ENCODE measurements at places on chromosomes 3 and 15.

DNA sequence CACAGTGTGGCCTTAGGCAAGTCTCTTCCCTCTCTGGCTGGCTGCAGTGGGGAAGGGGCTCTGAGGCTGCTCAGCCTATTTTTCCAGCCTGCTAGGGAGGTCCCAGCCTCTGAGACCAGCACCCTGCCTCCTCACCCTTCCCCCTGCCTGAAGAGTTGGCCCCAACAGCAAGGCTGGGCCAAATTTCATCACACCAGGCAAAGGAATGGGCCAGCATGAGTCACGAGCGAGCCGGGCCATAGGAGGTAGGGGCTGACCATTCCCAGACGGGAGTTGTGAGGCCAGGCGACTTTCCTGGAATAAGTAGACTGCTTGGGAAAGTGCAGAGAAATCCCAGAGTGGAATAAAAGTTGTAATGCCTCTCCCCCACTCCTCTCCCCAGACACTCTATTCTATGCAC lies 5.7 kb upstream of the FBLN2 start:
- DNase-seq = no peak

- no peak for DNase-seq
These were observed 26.1 kb downstream of the PPP2R3A start for GRCh38 chr3:135991621-135992020.

DNA sequence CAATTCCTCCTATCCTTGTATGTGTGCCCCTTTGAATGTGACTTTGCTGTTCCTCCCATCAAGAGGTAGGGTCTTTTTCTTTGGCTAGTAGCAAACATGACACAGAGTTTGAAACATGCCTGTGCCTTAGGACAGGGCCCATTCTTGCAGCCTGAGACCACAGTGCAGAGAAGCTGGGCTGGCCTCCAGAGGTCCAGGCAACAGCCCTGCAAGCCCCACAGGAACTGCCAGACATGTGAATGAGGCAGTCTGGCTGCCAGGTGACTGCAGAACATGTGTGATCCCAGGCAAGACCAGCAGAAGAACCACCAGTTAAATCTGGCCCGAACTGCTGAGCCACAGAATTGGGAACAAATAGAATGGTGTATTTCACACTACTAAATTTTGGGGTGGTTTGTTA lies 1.2 kb upstream of the HGD start:
- DNase-seq = no peak

GRCh38 chr3:121758727-121759450 lies 9.3 kb upstream of the GOLGB1 start:
- DNase-seq = no peak

- DNase-seq = no peak
These were observed 77.4 kb downstream of the LSM3 start for GRCh38 chr3:14256046-14256445.

DNA sequence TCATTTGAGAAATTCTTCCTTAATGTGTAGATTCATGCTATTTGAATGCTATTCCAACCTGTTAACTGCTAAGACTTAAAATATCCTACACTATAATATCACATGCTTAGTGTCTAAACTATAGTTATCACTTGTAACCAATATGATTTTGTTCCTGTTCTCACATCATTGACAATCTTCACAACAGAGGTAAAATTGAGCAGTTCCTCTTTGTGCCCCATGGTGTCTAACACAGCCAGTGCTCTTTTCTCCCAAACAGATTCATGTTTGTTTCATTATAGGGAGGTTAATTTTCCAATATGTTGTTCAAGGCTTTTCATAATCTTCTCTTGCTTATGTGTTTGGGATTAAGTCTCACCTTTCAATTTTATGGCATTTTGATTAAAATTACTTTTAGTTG lies 591.1 kb downstream of the ZPLD1 start:
- no peak for DNase-seq

DNA sequence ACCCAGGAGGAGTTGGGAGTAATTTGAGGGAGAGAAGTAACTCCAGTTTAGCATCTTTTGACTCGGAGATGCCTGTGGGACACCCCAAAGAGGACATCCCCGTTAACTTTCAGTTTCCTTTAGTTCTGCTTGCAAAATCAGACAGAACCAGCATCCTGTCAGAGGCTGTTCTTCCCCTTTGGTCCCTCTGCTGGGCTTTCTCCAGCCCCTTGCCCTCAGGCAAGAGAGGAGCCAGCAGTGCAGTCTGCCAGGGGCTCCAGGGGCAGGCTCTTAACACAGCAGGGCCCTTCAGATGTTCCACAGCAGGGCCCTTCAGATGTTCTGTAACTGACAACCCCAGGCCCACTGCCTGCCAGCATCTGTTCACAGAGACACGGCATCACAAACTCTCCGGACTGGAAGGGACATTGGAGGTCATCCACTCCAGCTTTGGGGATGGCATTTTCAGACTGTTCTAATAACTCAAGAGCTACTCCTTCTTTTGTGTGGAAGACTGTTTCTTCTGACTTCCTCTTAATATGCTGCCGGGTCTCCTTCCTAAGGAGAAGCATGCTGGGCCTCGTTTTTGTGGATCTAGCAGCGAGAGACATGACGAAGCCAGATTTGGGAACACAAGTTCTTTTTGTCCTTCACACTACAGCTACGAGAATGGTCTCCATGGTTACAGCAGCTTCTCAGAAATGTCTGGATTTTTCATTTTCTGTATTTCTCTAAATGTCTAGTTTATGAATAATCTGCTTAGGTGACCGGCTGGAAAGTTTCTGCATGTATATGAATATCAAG lies 51.9 kb downstream of the KY start:
- no peak for DNase-seq

GRCh38 chr3:89025185-89025584 lies 82.2 kb upstream of the EPHA3 start:
- DNase-seq = no peak

DNA sequence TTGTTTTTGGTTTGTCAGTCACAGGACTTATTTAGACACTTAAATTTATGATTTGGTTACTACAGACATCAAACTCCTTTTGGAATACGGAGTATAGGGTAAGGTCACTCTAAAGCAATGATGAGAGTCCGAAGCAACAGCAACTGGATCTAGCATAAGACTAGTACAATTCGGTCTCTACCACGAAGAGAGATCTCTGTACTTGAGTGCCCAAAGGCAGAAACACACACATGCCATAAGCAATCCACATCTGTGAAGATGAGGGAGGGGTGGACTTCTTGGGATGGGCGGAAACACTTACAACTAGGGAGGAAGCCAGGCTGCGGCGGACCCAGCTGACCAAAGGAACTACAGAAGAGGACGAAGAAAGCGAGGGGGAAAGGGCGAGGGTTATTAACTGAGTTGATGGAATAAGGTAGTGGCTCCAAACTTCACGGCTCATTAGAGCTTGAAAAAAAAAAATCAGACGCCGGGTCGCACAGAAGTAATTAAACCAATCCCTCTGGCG lies 595 bp downstream of the DPH6 start:
- DNase-seq = peak; percentile 28

- no peak for DNase-seq
These were observed 282.3 kb downstream of the XXYLT1 start for GRCh38 chr3:194988495-194989165.

DNA sequence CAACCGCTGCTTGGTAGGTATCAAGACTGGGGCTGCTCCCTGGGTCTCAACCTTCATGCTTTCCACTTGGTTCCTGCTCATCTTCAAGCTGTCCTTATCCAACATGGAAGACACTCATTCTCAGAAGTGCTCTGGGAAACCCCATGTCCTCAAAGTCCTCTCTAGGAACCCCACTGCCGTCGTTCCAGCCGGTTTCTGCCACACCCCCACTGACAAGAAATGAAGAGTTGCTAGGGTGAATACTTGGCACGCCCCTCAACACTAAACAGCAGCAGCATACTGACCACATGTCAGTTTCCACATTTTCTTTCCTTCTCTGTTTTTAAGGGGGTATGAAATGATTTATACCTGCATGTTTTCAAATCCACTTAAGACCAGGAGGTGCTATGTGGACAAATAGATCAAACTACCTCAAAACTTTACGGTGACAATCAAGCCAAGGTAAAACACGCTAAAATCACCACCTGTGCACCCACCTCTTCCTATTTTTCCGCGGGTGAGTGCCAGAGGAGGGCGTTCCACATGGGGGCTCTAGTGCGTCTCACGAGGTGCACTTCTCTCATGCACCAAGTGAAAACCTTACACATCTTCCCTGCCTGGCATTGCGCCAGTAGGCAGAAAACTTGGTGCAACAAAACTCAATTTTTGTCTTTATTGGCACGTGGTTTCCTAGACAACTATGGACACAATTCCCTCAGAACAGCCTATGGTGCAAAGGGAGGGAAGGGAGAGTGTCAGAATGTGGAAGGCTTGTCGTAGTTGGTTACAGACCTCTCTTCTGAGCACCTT lies 125.1 kb downstream of the TJP1 start:
- no peak for DNase-seq

GRCh38 chr3:16302082-16302631 lies 37.1 kb downstream of the OXNAD1 start:
- no peak for DNase-seq

DNA sequence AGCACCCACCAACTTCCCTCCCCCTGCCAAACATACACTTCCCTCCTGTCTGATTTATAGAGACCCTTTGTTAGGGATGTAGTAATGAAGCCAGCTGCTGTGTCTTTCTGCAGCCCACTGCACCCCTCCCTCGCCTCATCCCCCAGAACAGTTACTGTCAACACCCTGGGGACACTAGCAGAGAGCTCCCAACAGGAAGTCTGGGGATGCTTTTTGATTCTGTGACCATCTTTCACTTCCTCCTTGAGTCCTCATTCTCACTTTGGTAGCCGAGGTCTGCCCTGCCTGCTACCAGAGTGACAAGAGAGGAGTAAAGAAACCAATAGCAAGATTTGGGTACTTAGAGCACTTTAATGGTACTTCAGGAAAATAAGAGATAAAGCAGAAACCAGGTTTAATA lies 201.6 kb downstream of the SATB1 start:
- no peak for DNase-seq

DNA sequence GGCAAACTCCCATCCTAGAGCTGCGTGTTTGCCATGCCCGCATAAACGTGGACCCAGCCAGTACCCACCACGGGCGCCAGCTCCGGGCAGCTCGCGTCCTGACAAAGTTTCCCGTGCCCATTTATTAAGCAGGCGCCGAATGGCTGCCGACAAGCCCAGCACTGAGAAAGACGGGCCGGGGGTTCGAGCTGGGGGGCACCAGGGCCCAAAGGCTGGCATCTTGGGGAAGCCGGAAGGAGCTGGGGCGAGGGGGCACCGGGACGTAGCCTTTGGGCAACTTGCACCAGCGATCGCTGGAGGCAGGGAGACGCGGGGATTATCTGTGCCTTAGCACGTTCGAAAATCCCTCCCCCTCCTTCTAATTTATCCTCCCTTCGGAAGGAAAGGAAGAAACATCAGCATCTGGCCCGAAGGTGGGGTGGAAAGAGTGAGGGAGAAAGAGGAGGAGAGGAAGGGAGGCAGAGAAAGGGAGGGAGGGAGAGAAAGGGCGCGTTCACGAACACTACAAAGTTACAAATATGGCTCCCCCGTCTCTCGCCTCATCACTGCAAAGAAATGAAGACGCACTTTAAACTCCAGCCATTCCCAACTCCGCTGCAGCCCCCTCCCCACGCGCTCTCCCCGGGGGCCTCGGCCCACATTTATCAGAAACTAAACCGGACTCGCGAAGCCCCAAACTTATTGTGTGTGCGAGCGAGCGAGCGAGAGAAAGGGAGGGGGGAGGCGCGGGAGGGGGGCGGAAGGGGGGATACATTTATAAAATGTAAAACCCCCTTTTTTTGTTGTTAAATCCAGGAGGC lies 1.0 kb downstream of the ANP32A start:
- peak; percentile 51 for DNase-seq

- no peak for DNase-seq
These were observed 16.7 kb downstream of the PATL2 start for GRCh38 chr15:44694416-44694815.

GRCh38 chr3:149493315-149494021 lies 19.0 kb downstream of the TM4SF4 start:
- DNase-seq = no peak

GRCh38 chr3:41369838-41370237 lies 170.5 kb downstream of the CTNNB1 start:
- DNase-seq = no peak

DNA sequence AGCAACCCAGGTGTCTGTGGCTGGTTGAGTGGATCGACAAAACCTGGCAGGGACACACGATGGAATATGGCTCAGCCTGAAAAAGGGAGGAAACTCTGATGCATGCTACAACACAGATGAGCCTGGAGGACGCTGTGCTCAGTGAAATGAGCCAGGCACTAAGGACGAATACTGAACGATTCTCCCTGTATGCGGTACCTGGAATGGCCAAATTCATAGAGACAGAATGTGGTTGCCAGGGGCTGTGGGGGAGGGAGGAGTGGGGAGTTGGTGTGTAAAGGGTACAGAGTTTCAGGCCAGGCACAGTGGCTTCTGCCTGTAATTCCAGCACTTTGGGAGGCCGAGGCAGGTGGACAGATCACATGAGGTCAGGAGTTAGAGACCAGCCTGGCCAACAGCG lies 35.1 kb downstream of the PCSK6 start:
- no peak for DNase-seq

DNA sequence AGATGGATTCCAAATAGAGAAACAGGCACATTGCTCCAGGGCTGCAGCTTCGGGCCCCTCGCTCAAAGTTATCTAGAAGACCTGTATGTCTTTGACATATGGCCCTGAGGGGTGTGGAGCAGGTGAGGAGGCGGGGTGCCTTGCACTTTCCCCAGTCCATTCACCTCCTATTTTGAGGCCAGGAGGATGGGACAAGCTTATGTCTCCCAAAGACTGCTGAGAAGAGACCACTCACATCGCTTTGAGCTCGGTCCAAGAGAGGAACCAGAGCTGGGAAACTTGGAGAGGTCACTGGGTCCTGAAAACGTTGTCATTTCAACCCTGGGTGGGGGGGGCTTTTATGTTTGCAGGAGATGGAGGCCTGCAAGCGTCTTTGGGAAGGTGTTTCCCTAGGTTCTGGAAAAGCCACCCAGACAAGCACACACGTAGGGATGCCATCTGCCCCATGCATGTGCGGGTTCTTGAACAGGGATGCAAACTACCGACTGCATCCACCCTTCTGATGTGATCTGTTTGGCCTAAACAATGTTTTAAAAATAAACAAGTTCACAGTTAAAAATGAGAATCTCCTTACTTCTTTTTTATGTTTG lies 33.7 kb upstream of the SYNM start:
- DNase-seq = no peak

GRCh38 chr3:58307639-58308215 lies 1.4 kb downstream of the HTD2 start:
- peak; percentile 52 for DNase-seq

DNA sequence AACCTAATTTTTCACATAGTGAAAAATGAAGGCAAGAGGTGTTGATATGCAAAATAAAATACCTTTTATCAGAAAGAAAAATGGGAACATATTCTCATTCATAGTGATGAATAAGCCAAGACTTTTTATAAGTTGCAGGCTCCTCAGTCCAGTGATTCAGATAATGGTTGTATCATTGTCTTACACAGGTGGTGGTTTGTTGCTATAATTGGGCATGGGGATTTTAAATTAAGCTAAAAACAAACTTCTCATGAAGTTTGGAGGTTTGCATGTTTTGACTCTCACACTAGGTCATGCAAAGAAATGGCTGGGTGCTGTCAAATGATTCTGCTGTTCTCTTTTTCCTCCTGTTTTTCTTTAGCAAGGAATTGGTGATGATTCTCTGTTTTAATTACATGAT lies 60.8 kb upstream of the SKIL start:
- DNase-seq = no peak
